ENCODE measurements at places on chromosomes 3 and 15.

DNA sequence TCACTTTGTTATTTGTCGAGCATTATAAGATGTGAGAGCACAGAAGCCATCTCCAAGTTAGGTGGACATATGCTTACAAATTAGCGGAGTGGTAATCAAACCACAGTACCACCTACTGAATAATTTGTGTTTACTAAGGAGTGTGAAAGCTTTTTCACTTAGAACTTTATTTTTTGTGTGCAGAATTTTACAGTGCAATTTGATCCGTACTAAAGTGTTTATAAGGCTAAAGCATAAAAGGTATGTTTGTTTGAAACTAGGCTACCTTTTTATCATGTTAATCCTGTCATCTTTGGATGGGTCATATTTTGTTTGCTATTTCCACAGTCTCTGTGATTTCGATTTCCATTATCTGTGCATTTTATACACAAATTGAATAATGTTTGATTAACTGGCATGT lies 37.5 kb downstream of the MAP2K5 start:
- H3K27me3 ChIP-seq: no peaks in the 10 kb centered on the region
- no peaks in the 10 kb centered on the region for H3K36me3 ChIP-seq
- no peak for DNase-seq
- no peak overlapping the region for H3K4me3 ChIP-seq
- H3K27ac ChIP-seq: no peak overlapping the region

GRCh38 chr3:129018751-129019150 lies 17.6 kb downstream of the EFCC1 start:
- no peak for DNase-seq
- H3K4me3 ChIP-seq: no peak overlapping the region
- H3K4me1 ChIP-seq: peaks cover 22% of the 10 kb centered on the region
- H3K36me3 ChIP-seq: no peaks in the 10 kb centered on the region

GRCh38 chr3:76561494-76562236 lies 478.2 kb upstream of the ROBO2 start:
- no peak overlapping the region for H3K4me3 ChIP-seq
- DNase-seq: no peak

DNA sequence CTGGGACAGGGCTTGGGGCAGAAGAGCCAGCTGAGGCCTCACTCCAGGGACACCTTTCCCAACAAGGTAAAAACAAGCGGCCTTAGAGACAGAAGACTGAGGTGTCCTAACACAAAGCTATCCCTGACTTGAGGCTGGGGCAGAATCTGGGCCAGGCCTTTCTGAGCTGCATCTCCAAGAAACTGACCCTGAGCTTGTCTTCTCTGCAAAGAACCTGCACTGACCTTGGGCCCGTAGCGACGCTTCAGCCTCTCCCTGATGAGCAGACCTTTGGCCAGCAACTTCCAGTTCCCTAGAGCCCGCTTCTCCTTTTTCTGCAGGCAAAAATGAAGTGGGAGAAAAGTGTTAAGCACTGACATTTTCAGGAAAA lies 22.2 kb downstream of the TMEM43 start:
- H3K4me3 ChIP-seq: no peak overlapping the region
- no peak for DNase-seq
- peaks cover 30% of the 10 kb centered on the region for H3K4me1 ChIP-seq
- peaks cover 9% of the 10 kb centered on the region for H3K36me3 ChIP-seq

DNA sequence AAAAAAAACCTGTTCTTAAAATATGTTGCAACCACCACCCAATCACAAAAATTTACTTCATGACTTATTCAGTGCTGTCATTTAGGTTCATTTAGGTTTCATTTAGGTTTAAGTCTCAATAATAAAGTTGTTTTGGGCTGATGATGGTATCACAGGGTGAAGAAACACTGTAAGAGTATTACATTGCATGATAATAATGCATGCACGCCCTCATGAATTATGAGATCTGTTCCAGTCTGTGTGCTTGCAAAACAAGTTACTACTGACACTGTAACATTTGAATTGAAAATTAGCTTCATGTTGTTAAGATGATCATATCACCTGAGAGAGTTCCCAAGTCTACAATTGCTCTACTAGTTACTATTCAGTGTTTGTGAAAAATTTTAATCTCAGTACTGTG lies at the start of gene AADACL2:
TSS of gene AADACL2 (plus strand) at position 315 of the 400 bp plus-strand sequence. CDS start 109 bp downstream, outside the sequence.
- no peaks in the 10 kb centered on the region for H3K4me1 ChIP-seq
- no peak within 1 kb of the TSS for H3K27ac ChIP-seq
- no peak within 1 kb of the TSS for H3K4me3 ChIP-seq
- no peak for DNase-seq

DNA sequence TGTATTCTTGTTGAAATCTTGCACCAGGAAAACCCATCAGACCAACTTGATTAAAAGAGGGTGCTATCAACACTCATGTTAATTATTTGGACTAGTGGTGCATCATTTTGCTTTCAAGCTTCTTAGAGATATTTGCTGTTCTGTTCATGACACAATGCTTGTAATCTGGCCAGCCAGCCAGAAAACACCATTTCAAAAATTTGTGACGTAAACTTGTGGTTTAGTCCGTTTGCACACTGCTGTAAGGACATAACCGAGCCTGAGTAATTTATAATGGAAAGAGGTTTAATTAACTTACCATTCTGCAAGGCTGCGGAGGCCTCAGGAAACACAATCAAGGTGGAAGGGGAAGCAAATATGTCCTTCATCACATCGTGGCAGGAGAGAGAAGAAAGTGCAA lies 374.3 kb upstream of the TGFBR2 start:
- no peaks in the 10 kb centered on the region for H3K27me3 ChIP-seq
- no peak overlapping the region for H3K4me3 ChIP-seq
- DNase-seq: no peak

DNA sequence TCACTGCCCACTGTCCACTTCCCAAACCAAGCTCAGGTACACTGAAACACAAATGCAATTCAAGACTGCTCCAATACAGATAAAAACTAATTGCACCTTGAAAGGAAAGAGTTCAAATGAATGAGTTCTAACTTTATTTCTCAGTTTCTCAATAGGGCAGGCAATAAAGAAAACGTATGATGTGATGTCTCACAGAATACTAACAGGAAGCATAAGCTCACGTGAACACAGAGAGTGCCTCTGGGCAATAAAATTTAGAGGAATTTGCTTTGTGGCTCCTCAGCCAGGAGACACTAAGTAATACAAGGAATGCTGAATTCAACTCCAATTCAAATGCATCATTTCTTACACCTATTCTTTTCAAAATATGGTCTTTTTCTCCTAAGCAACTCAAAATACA lies 82.3 kb upstream of the OCA2 start:
- peaks cover 25% of the 10 kb centered on the region for H3K36me3 ChIP-seq
- no peak for DNase-seq
- H3K27ac ChIP-seq: no peak overlapping the region
- H3K4me1 ChIP-seq: no peaks in the 10 kb centered on the region
- no peaks in the 10 kb centered on the region for H3K27me3 ChIP-seq
- no peak overlapping the region for H3K4me3 ChIP-seq

DNA sequence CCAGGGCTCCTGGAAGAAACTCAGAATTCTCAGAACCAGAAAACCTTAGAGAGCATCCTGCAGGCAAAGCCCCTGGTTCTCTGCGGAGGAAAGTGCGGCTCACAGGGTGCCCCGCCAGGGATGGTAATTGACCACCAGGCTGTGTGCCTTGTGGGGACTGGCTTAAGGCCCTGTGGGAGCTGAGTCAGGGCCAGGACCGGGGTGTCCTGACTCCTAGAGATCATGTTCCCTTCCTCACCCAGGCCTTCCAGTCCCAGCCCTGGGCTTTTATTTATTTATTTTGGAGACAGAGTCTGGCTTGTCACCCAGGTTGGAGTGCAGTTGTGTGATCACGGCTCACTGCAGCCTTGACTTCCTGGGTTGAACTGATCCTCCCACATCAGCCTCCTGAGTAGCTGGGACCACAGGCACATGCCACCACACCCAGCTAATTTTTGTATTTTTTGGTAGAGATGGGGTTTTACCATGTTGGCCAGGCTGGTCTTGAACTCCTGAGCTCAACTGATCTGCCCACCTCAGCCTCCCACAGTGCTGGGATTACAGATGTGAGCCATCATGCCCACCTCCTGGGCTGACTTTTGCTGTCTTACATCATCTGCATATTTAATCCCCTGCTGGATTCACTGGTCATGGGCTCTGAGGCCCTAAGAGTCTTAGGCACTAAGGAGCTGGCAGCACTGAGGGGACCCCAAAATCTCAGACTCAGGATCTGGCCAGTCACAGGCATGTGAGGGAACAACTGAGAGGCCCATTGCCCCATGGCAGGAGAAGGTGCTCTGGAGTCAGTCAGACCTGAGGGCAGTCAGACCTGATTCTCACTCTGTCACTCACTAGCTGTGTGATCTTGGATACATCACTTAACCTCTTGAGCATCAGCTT lies 20.4 kb upstream of the LAMP3 start:
- H3K27me3 ChIP-seq: no peaks in the 10 kb centered on the region
- no peaks in the 10 kb centered on the region for H3K36me3 ChIP-seq
- DNase-seq: no peak
- peaks cover 10% of the 10 kb centered on the region for H3K4me1 ChIP-seq
- no peak overlapping the region for H3K27ac ChIP-seq
- no peak overlapping the region for H3K4me3 ChIP-seq

DNA sequence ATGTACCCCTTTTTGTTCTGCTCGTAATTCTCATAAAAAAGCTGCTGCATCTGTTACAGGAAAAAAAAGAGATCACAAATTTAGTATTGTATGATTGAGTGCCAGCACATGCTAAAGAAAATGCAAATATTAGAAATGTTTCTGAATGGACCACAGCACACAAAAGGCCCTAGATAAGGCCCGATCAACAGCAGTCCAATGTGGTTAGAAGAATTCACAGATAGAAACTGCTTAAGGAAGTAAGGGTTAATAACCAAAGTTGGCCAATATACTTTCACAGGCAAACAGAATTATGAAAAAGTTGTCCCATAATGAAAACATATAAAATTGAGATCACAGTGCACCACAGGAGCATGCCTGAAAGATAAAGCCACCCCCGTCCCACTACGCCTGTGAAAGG lies 72.9 kb downstream of the CHSY1 start:
- H3K4me1 ChIP-seq: no peaks in the 10 kb centered on the region
- H3K27me3 ChIP-seq: no peaks in the 10 kb centered on the region
- DNase-seq: no peak
- H3K4me3 ChIP-seq: no peak overlapping the region
- no peak overlapping the region for H3K27ac ChIP-seq

DNA sequence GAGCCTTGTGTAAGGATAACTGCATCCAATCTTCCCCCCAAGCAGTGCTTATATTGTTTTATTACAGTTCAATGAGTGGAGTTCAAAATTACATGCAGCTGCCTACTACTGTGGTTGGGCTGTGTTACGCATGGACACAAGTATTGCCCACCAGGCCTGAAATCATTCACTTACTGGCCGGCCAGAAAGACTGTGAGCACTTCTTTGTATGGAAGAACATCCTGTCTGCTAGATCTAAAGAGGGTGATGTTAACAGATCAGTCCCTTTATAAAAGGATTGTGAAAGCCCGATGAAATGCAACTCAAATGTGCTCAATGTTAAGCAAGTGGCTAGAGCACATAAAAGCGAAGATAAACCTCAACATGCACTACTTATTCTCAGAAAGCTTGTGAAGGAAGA lies 132.5 kb downstream of the FOXP1 start:
- no peaks in the 10 kb centered on the region for H3K27me3 ChIP-seq
- no peak for DNase-seq
- H3K36me3 ChIP-seq: no peaks in the 10 kb centered on the region
- H3K27ac ChIP-seq: no peak overlapping the region
- H3K4me1 ChIP-seq: no peaks in the 10 kb centered on the region
- H3K4me3 ChIP-seq: no peak overlapping the region

- no peaks in the 10 kb centered on the region for H3K4me1 ChIP-seq
- H3K4me3 ChIP-seq: no peak overlapping the region
- H3K36me3 ChIP-seq: no peaks in the 10 kb centered on the region
- DNase-seq: no peak
- H3K27ac ChIP-seq: no peak overlapping the region
Measured at GRCh38 chr3:107833722-107834416, 257.0 kb downstream of the CD47 start.

GRCh38 chr15:47961401-47962090 lies 159.2 kb upstream of the SLC24A5 start:
- H3K4me3 ChIP-seq: no peak overlapping the region
- H3K27ac ChIP-seq: no peak overlapping the region
- H3K27me3 ChIP-seq: no peaks in the 10 kb centered on the region
- H3K4me1 ChIP-seq: no peaks in the 10 kb centered on the region
- no peaks in the 10 kb centered on the region for H3K36me3 ChIP-seq

DNA sequence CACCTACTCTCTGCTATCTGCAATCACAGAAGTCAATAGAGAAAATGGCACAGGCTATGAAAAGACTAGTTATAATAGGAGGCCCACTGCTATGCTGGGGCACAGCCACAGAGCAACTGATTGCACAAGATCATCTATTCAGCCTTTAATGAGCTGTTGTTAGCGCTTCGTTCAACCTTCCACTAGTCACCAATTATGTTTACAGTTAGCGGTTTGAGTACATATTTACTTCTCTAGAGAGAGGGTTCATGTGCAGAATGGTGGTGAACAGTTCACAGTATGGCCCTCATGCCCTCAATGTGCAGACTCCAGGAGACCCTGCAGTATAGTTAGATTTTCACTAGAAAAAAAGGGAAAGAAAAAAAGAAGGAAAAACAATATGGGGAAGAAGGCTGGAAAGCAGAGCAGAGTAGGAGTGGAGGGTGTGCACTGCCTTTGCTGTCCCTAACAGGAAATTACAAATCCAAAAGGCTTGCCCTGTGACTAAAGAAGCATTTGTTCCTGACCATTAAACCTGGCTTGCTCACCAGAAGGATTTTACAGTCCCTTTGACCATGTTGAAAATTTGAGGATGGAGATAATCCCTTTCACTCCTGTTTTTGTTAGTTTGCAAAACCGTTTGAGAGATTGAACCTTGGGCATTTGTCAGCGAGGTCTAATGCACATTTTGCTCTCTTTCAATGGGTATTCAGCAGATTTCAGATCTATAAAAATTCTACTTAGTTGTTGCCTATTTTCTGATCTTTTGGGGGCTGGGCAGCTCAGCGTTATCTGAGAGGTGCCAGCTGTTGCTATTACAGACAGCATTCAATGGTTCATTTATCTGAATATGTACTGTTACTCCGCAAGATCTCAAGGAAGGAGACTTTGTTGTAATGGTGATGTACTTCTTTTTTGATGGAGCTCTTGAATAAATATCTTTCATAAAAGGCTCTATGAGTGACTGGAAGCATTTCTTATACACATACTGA lies 296.1 kb downstream of the LSAMP start:
- H3K36me3 ChIP-seq: no peaks in the 10 kb centered on the region
- DNase-seq: no peak
- H3K4me3 ChIP-seq: no peak overlapping the region
- no peak overlapping the region for H3K27ac ChIP-seq
- H3K4me1 ChIP-seq: no peaks in the 10 kb centered on the region
